ENCODE measurements at places on chromosomes 6 and 20. TPM values are rescaled to one million over a fixed set of nuclear protein-coding genes. Genes with fewer than 3 reads are reported as not detected.

CCM2L gene
- total RNA-seq: not detected

SCUBE3 gene
- total RNA-seq: under 0.01 TPM

HSPA1L gene
- 0.36 TPM for total RNA-seq

NKAPL gene
- 1.1 TPM for total RNA-seq

C20orf141 gene
- total RNA-seq: not detected

SLC4A11 gene
- 2.7 TPM for total RNA-seq

IL20RA gene
- total RNA-seq: not detected

Data from melanocyte of skin (primary cell).